ENCODE measurements at places on chromosomes 4 and X.

DNA sequence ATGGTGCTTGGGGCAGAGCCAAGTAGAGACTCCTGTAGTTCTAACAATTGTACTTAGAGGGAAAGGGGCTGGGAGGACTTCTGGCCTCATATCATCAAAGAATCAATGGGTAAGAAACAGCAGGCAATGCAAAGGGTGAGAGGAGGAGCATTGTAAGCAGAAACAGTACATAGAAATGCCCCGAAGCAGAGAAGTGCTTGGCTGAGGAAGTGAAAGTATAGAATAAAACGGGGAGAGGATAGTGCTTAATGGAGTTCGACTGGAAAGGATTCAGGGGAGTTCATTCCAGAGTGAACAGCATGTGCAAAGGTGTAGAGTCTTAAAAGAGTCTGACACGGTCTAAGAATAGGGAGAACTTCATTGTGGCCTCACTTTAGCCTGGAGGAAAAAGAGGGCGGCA, 103.0 kb downstream of the SYNPO2 start:
- no peak for DNase-seq

- no peak for DNase-seq
These were observed 116.3 kb downstream of the UNC5C start for GRCh38 chr4:95432466-95432865.

DNA sequence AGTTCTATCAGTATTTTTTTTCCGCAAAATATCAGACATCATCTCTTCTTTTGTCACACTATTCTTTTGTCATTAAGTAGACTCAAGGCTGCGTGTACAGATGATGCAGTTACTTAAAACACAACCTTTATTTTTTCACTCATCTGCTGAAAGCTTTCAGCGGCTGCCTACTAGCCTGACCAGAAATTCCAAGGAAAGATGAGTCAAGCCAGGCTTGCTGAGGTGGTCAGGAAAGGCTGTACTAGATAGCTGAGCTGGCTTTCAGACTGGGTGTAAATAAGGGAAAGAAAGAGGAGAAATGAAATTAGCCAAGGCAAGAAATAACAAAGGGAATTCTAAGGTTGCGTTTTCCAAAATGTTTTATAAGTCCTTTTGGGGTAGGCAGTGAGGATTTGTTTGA, 17.9 kb downstream of the STK26 start:
- DNase-seq: no peak

GRCh38 chrX:57445076-57445475, 146.7 kb upstream of the ZXDB start:
- DNase-seq: no peak

DNA sequence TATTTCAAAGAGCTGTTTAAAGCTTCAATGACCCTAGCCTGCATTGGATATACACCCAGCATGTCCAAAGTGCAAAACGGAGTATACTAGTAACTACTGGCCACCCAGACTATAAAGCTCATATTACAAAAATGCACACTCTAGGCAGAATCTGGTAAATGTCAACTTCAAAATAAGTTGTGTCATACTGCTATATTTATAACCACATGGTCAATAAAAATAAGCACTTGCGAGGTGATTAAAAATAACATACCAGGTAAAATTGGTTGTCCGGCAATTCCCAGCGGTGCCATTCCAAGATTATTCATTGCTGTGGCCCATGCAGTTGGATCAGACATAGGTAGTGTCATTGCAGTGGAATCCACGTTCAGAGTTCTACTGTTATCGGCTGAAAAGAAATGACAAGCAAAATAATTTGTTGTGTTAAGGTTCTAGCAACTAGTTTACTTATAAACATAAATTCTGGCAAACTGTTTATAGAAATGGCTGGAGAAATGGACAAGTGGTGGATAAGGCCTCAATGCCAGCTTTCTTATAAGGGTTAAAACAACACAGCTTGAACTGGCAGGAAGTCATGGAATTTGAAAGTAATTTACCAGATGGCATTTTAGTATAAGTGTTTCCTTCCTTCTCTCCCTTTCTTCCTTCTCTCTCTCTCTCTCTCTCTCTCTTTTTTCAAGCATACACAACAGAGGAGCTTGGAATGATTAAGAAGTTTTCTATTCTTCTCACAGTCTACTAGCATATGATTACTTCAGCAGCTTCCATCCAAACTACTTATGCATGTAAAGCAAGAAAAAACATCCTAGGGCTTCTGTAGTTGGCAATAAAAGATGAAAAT, 199.9 kb downstream of the ENOX2 start:
- no peak for DNase-seq

DNA sequence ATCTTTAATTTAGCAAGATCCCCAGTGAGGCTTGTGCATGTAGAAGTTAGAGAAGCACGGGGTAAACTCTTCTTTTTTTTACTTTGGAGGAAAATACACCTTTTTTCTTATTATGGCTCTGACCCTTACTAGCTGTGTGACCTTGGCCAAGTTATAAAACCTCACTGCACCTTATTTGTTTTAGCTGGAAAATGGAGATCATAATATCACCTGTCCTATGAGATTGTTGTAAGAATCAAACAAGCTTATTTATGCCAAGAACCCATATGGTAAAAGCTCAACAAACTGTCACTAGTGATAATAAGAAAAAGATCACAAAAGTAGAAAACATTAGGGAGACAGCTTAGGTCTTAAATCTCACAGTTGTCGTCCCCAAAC, 126.6 kb downstream of the PTTG2 start:
- DNase-seq: no peak

- DNase-seq: no peak
These were observed 53.1 kb downstream of the GAK start for GRCh38 chr4:878796-879728.

Data from NCI-H187 (cell line).